ENCODE measurements at places on chromosomes 12 and 14.

DNA sequence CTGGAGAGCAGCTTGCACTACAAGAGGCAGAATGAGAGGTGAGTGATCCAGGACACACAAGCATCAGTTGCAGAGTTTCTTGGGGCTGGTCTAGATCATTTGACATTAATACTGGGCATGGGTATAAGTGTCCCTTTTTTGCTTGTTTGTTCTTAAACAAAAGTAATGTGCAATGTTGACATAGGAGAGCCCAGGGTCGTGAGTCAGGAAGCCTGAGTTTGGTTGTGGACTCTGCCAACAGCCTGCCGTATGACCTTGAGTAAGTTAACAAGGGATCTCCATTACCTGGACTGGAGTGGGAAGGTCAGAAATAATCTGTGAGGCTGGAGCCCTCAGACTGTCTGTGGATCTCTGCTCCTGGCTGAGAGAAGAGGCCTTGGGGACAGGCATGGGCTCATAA lies 170.3 kb downstream of the KCNA5 start:
- DNase-seq: no peak

DNA sequence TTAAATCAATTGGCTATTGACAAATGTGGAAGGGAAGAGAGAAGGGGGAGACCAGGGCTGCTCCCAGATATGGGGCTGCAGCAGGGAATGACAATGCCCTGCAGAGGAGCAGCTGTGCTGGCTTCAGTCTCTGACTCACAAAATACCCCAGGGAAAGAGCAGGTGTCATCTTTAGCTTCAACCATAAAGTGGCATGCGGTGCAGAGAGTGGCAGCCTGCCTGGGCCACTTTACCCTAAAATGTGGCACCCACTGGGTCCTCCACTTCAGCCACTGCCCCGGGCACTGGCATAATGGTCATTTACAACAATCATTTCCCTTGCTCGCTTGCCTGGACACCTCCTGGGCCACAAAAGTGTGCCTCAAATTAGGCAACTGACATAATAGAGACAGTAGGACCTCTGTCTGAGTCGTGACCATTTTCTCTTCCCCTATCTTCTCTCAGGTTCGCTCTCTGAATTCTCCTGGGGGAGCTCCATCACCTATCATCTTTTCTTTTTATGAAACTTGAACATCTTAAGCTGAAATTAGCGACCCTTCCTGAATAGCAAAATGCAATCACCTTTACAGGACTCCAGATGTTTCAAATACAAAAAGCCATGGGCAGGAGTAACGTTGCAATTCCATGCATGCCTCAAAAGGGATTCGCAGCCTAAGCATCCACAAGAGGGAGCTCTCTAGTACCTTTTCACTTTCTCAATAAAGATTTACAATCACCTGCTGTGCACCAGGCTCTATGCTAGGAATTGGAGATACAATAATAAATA lies 179.9 kb upstream of the ATF7IP start:
- DNase-seq: peak; percentile 72

- DNase-seq: no peak
These were observed 22.2 kb upstream of the HSPB8 start for GRCh38 chr12:119156401-119157044.

GRCh38 chr14:98580131-98580678 lies 691.8 kb downstream of the BCL11B start:
- DNase-seq: no peak

GRCh38 chr14:53956427-53957201 lies at the start of gene BMP4:
Gene BMP4, minus strand, starts transcription at chr14:53956825. Its CDS starts 4,603 bp downstream, at chr14:53952222.
- DNase-seq: no peak

DNA sequence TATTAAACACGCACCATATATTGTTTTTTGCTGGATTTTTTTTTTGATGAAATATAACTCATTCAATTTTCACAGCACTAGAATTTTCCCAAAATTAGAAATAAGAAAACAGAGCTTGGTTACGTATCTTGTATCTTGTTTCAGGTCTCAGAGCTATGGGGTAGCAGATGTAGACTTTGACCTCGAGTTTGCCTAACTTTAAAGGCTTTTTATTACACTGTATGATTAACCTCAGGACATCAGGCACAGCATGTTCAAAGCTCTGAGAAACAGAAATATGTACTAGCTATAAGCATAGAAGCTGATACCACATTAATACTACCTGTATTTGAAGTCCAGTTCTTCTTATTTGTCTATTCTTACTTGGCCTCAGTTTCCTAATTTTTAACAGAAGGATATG lies 171.9 kb upstream of the KITLG start:
- DNase-seq: no peak

GRCh38 chr14:75832621-75833297 lies 149.0 kb downstream of the TGFB3 start:
- DNase-seq: peak; percentile 42

DNA sequence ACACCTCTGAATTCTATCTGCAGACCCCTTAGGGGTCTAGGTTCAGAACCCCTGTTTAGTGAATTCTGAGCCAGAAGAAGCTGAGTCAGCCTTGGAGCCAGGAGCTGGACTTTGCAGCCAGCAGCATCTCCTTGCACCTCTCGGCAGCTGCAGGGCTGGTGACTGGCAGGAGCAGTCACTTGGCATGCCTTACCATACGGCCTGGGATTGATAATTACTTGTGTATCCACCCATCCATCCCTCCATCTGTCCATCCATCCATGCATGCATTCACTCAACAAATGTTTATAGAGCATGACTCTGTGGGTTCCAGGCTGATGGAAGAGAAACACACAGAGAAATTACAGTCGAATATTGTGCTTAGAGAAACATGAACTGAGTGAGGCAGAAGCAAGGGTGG lies 67.5 kb upstream of the PRIMA1 start:
- DNase-seq: no peak

DNA sequence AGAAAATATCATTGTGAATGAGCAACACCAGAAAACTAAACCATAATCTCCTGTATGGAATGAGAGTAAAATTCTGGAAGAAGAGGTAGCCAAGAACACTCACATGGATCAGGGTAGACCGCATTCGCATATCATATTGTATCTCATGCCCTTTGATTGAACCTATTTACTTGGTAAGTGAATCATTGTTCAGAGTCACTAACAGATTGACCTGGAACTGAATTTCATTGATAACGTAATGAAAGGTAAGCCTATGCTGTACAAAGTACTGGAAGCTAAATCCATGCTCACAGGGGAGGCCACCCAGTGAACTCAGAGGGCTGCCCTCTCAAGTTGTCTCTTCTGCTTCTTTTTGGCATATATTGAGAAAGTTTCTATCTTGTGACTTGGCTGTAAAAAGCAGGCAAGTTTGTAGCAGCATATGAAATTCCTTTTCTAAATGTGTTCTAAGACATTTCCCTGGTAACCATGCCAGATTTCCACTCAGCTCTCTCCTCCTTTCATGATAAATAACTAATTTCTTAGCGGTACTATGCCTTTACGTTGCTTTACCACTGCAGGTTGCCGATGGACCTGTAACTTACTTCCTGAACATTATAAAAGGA lies 91.4 kb downstream of the PLCZ1 start:
- DNase-seq: no peak

GRCh38 chr14:65658202-65658601 lies 245.7 kb downstream of the FUT8 start:
- no peak for DNase-seq

DNA sequence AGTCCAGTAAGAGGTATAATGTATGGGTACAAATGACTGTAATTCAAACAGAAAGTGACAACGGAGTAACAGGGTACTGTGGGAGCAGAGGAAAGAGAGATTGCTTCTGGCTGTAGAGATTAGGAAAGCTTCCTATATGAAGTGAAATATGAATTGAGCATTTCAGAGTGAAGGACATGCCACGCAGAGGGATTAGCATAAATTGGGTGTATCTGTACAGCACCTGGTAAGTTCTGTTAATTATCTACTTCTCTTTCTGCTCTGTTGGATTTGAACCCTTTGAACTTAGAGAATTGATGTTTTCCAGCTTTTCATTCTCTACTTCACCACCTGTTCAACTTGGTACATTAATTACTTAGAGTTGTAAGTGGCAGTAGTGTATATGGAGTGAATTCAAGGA lies 8.8 kb downstream of the STK38L start:
- DNase-seq: no peak

GRCh38 chr12:105214148-105214547 lies 21.8 kb downstream of the APPL2 start:
- no peak for DNase-seq

GRCh38 chr12:27109334-27110028 lies 27.1 kb upstream of the C12orf71 start:
- DNase-seq: no peak

- DNase-seq: no peak
These were observed 148.3 kb downstream of the KCNH5 start for GRCh38 chr14:62896932-62897456.

DNA sequence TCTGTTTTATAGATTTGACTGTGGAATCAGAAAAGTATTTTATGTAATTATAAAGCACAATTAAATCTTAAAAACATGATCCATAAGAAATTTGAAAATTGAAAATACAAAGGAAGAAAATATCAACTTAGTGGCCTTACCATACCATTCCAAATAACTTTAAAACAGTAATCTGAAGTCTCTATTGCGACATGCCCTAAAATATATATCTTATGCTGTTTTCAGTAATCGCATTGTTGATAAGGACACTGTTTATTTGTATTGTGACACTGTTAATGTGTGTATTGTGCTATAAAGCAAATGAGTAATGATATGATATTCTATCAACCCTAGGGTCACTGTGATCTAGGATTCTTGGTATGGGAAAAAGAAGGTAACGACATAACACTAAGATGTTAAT lies 7.0 kb downstream of the KLHL28 start:
- DNase-seq: no peak

- DNase-seq: no peak
These were observed 15.7 kb downstream of the RFC5 start for GRCh38 chr12:118032188-118032587.

- DNase-seq: no peak
These were observed 75.2 kb upstream of the DNM1L start for GRCh38 chr12:32603858-32604257.

- DNase-seq: no peak
These were observed 250.9 kb upstream of the FOXN3 start for GRCh38 chr14:89667983-89668382.

GRCh38 chr14:80587096-80587724 lies 354.3 kb downstream of the CEP128 start:
- peak; percentile 13 for DNase-seq

DNA sequence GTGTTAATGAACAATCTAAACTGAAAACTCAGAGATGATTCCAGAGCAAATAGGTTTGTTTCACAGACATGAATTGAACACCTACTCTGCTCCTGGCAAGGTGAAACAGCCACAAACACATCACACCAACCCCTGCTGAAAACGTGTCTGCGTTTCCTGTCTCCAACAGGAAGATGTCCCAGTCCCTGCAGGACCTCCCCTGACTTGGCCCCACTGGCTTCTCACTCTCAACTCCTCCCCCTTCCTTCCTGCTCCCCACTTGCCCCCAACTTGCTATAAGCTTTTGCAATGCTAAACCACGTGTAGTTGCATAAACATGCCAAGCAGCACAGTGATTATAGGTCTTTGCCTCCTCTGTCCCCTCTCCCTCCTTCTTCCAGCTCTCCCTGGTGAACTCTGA lies 567.6 kb downstream of the BCL11B start:
- DNase-seq: no peak

DNA sequence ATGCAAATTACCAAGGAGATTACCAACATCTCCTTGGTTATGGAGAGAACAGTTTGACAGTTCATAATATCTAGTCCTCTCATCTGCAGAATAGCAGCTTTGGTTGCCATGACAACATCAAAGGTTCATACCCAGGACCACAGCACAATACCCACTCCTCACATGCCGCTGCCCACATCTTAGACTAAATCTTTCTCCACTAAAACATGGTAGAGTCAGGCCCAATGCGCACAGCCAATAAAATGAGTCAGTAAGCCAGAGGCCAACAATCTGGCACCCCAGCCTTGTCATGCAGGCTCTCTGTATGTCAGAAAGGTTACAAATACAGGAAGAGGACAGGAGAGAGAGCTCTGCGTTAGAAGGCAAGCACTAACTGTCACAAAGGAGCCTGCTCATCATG lies 70.6 kb downstream of the KCNK10 start:
- DNase-seq: no peak

GRCh38 chr12:26791301-26791791 lies 41.6 kb downstream of the ITPR2 start:
- DNase-seq: no peak

DNA sequence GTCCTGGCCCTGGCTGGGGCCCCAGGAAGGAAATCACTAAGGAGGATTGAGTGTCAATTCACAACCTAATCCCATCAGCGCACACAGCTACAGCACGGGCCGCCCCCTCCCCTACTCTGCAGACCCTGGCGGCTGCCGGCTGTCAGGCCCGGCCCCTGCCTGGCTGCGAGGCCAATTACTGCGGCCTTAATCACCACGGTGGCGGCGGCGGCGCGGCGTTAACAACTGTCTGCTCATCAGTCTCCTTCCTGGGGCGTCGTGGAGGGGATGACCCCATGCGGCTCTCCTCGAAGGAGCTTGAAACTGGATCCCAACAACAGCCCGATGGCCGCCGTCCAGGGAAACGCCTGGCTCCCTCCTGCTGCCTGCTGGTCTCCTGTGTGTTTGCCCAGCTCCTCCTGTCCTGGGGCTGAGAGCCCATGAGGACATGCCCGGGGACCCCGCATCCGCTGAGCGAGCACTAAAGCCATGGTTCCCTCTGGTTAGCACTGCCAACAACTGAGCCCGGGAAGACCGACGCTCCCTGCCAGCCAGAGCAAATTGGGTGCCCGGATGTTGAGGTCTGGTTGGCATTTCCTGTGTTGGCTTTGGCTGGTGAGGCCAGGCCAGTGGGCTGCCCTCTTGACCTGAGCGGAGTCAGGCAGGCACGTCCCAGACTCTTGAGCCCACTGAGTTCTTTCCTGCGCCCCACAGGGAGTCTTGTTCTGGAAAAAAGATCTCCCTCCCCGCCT lies 21.8 kb upstream of the EIF2B2 start:
- DNase-seq: peak; percentile 22

DNA sequence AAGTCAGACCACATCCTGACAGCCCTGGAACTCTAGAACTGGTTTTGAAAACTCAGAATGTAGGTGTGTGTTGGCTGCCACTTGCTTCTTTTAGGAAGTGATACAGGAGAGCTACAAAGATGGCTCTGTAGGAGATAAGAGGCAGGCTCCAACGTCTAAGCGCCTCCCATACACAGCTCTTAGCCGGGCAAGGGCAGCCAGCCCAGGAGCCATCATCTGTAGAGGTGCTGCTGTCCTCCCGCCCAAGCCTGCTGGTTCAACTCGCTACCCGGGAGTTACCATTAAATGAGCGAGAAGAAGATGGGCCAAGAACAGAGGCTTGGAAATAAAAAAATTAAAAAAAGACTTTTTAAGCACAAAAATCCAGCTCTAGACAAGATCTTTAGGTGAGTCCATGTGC lies 61.2 kb upstream of the DIO3 start:
- DNase-seq: no peak

- no peak for DNase-seq
These were observed 101.9 kb downstream of the DACT1 start for GRCh38 chr14:58739674-58740073.

DNA sequence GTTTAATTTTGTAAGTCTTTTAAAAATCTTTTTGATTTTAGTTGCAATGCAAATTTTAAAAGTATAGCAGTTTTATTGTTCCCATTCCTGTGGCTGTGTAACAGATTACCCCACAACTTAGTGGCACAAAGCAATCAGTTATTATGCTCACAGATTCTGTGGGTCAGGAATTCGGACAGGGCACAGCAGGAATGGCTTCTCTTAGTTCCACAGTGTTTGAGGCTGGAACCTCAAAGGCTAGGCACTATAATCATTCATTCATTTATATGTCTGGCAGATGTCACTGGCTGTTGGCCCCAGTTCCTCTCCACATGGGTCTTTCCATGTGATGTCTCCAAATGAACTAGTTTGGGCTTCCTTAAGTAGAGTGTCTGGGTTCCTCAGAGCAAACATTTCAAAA lies 193.3 kb downstream of the RAD51B start:
- no peak for DNase-seq
